ENCODE measurements at places on chromosomes 4 and X.
A peak's percentile ranks its signal among the peaks of the same experiment; 100 is the strongest.

GRCh38 chr4:166458756-166459155, 585.7 kb downstream of the TLL1 start:
- no peak for DNase-seq

DNA sequence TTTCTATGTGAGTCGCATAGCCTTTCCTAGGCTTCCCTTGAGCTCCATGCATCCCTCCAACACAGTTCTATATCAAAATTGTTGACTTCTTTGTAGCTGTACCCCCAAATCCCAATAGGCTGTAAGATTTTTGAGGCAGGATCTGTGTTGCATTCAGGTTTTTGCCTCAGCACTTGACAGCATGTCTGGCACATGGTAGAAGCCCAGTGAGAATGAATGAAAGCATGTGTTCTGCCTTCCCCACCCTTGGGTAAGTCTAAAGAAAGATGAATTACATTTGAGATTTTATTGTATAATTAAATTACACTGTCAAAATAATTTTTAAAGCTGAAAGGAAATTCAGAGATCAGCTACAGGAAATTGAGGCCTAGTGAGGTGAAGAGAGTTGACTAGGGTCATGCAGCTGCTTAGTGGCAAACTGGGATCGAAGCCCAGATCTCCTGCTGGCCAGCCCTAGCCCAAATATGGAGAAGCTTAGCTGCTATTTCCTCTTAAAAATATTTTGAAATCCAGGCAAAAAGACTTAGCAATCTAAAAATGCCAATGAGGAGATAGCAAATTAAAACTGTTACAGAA, 122.5 kb downstream of the SPATA18 start:
- DNase-seq = no peak

DNA sequence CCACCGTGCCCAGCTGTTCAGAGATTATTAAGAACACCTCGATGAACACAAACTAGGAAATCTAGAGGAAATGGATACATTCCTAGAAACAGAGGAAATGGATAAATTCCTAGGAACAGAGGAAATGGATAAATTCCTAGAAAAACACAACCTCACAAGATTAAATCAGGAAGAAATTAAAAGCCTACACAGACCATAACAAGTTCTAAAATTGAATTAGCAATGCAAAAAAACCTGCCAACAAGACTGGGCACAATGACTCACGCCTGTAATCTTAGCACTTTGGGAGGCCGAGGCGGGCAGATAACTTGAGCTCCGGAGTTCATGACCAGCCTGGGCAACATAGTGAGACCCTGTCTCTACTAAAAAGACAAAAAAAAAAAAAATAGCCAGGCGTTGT, 13.1 kb upstream of the IDS start:
- DNase-seq = no peak

DNA sequence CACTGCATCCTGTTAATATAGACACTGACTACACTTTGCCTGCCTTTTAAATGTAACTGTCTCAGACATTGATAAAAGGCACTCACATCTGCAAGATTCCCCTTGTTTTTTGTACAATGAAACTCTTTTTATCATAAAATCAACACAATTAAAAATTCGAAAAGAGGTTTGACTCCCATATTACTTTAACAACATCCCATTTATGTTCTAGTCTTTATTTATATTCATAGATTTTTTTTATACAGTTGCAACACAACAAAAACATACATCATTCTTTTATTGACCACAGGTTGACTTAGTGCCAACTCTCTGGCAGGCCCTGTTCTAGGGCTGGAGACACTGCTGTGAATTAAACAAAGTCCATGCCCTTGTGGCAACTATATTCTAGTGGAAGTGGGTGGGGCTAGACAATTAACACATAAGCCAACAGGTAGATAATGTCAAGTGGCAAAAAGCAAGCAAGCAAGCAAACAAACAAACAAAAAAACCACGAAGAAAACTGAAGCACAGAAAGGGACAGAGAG, 36.8 kb downstream of the ANK2 start:
- DNase-seq = no peak

DNA sequence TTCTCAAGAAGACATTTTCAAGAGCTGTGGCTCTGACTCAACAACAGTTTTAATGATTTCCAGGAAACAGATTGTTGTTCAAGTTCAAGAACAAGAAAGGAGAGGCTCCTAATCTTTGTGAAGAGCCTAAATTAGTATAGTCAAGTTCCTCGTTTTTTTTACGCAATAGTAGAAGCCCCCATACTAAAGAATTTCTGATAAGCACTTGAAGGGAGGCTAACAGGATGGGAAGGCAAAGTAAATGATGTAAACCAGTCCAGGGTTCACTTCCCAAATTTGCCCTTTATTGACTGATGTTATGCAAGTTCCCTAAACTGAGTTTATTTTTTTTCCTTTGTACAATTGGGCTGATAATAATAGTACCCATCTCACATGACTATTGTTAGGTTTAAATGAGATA, 178.2 kb downstream of the RTL9 start:
- DNase-seq = no peak

GRCh38 chr4:15864651-15865566, 73.6 kb downstream of the FGFBP1 start:
- DNase-seq = no peak

DNA sequence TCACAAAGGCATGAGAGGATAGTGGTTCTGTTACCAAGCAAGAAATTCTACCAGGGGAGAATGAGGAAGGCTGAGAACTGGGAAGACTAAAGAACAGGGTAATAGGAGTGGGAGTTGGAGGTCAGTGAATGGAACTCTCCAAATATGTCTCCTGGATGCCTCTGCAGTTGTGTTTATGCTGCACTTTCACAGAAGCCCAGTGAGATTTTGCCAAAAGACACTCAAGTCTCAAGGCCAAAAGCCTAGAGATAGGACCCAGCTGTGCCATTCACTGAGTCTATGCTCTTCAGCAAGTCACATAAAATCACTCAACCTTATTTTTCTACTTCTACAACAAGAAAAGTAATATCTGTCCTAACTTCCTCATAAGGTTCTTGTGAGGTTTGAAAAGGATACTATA, 285.4 kb downstream of the UNC5C start:
- DNase-seq = no peak

- no peak for DNase-seq
Observed at GRCh38 chr4:181853881-181854511, 389.2 kb upstream of the TENM3 start.

- DNase-seq = no peak
Observed at GRCh38 chrX:39816871-39817731, 280.7 kb downstream of the BCOR start.

DNA sequence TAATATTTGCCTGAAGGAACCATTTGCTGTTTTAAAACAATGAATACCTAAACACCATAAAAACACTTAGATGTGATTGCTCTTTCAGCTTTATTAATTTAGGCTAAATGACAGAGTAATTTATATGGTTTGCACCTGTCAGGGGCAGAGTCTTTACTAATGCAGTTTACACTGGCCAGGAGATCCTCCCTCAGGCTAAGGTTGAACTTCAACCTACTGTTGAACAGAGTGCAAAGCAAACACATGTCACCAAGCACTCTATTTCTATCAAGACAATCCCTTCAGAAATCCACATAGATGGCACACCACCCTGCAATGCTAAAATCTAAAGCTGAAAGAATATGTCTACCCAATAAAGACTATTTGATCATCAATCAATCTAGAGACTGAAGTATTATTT, 147.3 kb downstream of the KLHL13 start:
- no peak for DNase-seq

DNA sequence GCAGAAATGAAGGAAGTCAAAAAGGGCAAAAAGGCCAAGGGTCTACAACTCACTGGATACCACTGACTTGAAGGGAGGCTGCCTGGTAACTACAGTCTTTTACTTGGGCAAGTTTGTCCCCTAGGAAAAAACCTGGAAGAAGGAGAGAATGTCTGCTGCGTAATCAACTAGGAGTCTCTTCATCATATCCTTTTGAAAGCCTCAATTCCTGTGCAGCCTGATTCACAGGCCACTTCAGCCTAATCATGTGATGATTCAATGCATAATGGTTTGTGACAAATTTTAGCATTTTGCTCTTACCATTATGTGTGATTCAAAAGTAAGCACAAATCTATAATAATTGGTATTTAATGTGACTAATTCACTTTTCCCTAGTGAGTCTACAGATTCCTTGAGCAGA, 273.6 kb downstream of the FRMPD4 start:
- DNase-seq = no peak

- no peak for DNase-seq
Observed at GRCh38 chr4:99447079-99447478, 11.9 kb upstream of the ADH7 start.

DNA sequence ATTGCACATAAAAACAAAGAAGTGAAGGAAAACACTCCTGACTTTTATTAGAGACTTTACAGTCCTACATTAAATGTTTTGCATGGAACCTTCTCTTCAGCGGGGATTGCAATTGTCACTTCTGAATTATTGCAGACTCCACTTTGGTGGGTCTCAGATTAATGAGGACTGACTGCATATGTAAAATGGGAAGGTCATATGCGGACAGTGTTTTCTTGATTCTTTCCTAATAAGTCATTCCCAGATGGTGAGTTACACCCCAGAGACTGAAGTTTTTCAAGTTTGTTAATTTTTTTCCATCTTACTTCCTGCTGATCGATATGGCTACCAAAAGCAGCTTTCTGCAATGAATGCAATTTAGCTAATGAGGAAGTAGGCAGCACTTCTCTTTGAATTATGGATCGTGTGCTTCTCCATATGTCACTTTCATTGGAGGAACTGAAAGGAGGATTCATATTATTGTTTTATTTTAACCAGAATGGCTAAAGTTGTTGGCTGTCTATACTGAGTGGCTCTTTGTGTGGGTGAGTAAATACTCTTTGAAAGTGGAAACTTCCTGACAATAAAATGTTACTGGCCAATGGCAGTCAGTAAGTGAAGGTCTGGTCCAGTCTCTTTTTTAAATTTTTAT, 119.3 kb upstream of the CLNK start:
- no peak for DNase-seq

DNA sequence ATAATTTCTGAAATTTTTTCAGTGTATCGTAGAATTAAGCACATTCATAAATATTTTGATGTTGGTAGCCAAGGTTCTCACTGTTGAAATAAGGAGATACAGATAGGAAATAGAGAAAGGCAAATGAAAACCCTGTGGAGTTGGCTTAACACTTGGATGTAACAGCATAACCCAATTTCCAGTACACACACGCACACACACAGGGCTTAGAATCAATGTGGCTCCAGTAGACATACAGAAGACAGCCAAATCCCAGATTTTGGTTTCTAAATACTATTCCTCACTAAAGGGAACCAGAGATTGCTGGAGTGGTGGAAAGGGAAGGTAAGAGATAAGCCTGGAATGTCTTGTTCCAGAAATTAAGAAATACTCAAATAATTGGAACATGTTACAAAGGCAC, 54.4 kb downstream of the SMAD1 start:
- DNase-seq = no peak

DNA sequence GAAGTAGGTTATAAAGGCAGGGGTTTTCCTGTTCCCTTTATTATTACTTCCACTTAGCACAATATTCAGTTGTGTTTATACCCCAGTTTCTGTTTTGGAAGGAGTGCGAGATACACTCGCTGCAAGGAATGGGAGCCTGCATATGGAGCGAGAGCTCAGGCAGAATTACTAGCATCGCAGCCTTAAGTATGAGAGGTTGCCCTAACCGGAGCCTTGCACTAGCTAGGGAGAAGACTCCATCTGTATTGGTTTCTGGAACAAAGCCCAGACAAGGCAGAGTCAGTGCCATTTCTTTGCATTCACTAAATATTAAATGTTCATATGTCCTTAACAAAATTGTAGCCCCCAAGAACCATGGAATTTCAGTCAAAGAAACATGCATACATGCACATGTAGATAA, 6.2 kb upstream of the DCTD start:
- no peak for DNase-seq

GRCh38 chrX:53714580-53715345, 28.2 kb upstream of the HUWE1 start:
- DNase-seq = no peak

DNA sequence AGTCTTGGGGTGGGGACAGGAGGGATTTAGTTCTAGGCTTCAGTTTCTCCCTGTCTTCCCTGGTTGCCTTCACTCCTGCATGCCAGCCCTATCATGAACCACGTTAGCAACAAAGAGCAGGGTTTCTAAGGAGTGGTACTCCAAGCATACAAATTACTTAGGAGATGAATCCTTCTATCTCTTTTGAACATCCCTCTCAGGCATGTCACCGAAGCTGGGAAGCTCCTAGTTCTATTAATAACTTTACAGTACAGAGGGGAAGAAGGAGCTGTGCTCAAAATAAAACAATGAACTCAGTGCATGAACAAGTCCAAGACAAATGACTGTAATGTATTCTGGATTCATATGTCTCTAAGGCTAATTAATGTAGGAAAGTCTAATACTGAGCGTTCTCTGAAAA, 450.6 kb upstream of the RASGEF1B start:
- no peak for DNase-seq

GRCh38 chrX:101078716-101079598, at the start of gene TMEM35A:
Gene TMEM35A (plus strand): TSS chrX:101078879. CDS start chrX:101079003, 124 bp downstream.
- no peak for DNase-seq

- no peak for DNase-seq
Observed at GRCh38 chr4:23373261-23373660, 516.6 kb downstream of the PPARGC1A start.

- DNase-seq = peak; percentile 58
Observed at GRCh38 chrX:49163555-49164419, 1.2 kb downstream of the MAGIX start.

DNA sequence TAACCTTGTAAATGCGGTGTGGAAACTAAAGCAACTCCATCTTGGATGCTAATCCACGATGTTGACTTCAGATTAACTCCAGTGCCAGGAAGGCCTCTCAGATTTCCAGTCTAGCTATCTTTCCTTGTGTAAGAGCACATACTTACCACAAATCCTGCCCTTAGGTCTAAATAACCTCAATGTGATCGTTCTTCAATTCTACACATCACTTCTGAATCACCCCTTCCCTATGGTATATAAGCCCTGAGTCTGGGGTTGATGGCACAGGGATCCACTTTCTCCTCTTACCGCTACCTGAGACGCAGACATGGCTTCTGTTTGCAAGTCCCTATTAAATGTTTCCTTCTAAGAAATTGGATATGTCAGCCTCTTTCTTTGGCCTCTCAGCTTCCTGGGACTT, 17.5 kb upstream of the ZNF41 start:
- DNase-seq = no peak

GRCh38 chr4:113636438-113636818, 125.1 kb downstream of the CAMK2D start:
- DNase-seq = no peak

- no peak for DNase-seq
Observed at GRCh38 chr4:73721909-73722308, 18.5 kb upstream of the CXCL8 start.

GRCh38 chr4:30518211-30518610, 202.0 kb upstream of the PCDH7 start:
- DNase-seq = no peak

DNA sequence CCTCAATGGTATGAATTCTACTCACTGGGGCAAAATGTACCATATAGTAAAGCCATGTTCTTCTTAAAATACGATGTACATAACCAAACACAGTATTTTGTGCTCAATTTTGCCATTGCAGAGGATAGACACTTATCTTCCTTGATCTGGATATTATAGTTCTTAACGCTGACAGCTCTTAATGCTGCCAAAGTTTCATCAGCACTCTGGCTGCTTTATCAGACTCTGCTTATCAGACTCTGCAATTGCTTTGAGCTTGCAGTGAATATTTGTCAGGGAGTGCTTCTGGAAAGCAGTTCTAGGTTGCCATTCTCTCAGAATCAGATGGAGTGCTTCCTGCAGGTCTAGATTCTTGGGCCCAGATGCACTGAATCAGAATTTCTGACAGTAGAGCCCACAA, 863.1 kb downstream of the CCSER1 start:
- no peak for DNase-seq

All from stimulated activated CD8-positive, alpha-beta memory T cell treated with anti-CD3 and anti-CD28 coated beads, Interleukin-15, amount 100 ng/mL, for 24 hours (primary cell).